Natural killer cell (primary cell): ENCODE measurements at places on chromosomes 16 and 17. TPM values are rescaled to one million over a fixed set of nuclear protein-coding genes. Genes with fewer than 3 reads are reported as not detected.

- H3K27ac ChIP-seq, result no peak overlapping the region
- no peak for DNase-seq
- H3K4me3 ChIP-seq, result no peak overlapping the region
- peaks cover 63% of the 10 kb centered on the region for H3K4me1 ChIP-seq
These were observed 25.4 kb downstream of the YWHAE start for GRCh38 chr17:1374431-1375177.

DNA sequence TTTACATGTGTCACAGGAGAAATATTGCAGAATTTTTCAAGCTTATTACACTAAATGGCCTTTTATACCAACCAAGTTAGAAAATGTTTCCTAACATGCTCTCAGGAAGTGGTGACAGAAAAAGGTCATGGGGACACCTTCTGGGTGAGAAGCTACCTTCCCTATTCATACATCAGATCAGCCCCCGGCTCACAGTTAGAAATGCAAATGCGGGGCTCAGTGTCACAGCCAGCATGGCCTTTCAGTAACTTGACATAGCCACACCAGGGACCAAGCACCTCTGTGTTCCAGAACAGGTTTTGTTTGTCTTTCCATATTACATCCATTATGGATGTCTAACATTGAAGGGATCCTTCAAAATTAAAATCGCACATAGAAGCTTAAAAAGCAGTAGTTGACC, 59.5 kb downstream of the CHD9NB start:
- DNase-seq, result no peak
- no peaks in the 10 kb centered on the region for H3K4me1 ChIP-seq
- H3K36me3 ChIP-seq, result no peaks in the 10 kb centered on the region
- no peaks in the 10 kb centered on the region for H3K27me3 ChIP-seq

GRCh38 chr17:15096511-15096910, 168.6 kb downstream of the PMP22 start:
- no peaks in the 10 kb centered on the region for H3K36me3 ChIP-seq
- no peaks in the 10 kb centered on the region for H3K4me1 ChIP-seq
- no peak overlapping the region for H3K4me3 ChIP-seq
- no peak overlapping the region for H3K27ac ChIP-seq
- no peak for DNase-seq

LLGL2 gene
- total RNA-seq, result 302 TPM

- no peaks in the 10 kb centered on the region for H3K27me3 ChIP-seq
- H3K36me3 ChIP-seq, result no peaks in the 10 kb centered on the region
- H3K27ac ChIP-seq, result no peak overlapping the region
- no peaks in the 10 kb centered on the region for H3K4me1 ChIP-seq
- DNase-seq, result no peak
These were observed 7.2 kb downstream of the CA7 start for GRCh38 chr16:66851166-66851964.
